Stimulated activated CD4-positive, alpha-beta T cell treated with anti-CD3 and anti-CD28 coated beads, Interleukin-4, amount 100 ng/mL, for 4 hours (primary cell): ENCODE measurements at places on chromosomes 11 and 22.

DNA sequence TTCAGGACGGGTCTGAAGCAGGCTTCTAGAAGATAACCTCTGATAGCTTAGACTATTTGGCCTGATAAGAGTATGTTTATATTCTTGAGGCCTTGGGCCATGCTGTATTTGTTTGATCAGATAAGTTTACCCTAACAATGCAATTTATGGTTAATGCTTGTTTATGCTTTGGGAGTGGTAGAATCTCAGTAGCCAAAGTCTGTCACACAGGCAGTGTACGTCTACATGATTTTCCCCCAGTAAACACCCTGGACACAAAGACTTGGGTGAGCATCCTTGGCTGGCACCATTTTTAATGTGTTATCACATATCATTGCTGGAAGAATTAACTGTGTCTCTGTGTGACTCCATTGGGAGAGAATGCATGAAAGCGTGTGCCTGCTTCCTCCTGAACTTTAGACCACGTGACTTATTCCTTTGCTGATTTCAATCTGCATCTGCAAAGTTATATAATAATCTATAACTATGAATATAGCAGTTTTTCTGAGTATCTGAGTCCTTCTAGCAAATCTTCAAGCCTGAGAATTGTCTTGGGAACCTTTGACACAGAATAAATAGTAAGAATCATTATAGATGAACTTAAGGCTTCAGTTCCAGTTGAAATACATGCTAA, 172.4 kb downstream of the CASP12 start:
- no peak for DNase-seq

DNA sequence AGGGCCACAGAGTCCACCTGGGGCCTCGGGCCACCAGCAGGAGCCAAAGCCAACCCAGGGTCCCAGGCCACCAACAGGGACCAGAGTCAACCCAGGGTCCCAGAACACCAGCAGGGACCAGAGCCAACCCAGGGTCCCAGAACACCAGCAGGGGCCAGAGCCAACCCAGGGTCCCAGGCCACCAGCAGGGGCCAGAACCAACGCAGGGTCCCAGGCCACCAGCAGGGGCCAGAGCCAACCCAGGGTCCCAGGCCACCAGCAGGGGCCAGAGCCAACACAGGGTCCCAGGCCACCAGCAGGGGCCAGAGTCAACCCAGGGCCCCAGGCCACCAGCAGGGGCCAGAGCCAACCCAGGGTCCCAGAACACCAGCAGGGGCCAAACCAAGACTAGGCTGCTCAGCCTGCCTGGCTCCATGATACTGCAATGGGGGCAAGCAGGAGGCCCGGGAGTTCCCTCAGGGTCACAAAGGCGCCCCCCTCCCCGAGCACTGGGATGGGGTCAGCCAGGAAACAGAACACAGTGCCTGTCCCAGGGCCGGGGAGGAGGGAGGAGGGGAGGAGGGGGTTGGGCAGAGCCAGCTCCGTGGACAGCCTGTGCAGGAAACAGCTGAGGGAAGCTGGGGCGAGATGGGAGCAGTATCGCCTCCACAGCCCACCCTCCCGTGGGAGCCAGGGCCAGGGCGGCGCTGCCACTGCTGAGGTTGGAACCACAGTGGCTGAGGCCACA, 62.0 kb upstream of the PRR5 start:
- DNase-seq = no peak

GRCh38 chr11:27626269-27626937, 73.9 kb downstream of the BDNF start:
- DNase-seq = no peak

- DNase-seq = no peak
Observed at GRCh38 chr11:111639226-111639925, 37.1 kb downstream of the SIK2 start.
